Activated naive CD4-positive, alpha-beta T cell treated with anti-CD3 and anti-CD28 coated beads for 36 hours (primary cell): ENCODE measurements at places on chromosomes 7 and 10.

GRCh38 chr10:126584836-126585235 is 85.7 kb downstream of the C10orf90 start:
- no peak for DNase-seq

DNA sequence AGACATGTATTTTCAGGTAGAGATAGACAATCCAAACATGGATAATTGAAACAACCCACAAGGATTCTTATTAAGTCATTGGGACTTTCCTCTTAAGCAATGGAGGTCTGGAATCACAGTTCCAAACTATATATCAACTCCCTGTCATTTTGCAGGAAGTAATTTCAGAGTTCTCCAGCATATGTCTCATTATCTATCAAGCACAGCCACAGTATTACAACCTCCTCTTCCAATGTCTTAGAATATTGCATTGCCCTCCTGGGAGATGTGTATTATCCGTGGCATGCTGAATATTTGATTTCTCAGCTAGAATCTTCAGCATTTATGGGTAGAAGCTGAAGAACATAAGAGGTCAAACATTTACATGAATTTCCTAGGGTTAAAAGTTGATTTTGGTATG is 1255.8 kb downstream of the SORCS1 start:
- DNase-seq: no peak

DNA sequence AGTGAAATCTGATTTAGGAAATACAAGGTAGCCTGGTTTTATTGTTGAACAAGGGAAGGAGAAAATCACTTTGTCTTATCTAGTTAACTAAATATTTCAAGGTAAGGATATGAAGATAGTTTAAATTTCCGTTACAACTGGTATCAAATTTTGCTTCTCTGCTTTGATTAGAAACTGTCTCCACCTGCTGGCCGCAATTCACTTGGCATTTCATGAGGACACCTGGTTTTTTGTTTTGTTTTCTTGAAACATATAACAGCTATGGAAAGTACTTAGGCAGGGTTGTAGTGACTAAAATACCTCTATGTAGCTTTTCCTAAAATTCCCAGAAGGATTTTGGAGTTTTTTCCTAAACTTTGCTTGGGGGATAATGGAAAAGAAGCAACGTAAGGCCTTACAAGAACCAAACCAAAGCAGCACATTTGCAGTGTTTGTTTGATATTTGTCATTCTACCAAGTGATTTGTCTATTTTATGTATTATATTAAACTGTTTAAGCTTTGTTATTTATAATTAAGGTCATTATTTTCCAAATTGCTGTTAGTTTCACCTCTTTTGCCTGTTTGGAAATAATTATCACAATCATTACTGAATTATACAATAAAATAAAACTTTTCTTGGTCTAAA is 73.6 kb downstream of the AHCYL2 start:
- DNase-seq: peak; percentile 82

DNA sequence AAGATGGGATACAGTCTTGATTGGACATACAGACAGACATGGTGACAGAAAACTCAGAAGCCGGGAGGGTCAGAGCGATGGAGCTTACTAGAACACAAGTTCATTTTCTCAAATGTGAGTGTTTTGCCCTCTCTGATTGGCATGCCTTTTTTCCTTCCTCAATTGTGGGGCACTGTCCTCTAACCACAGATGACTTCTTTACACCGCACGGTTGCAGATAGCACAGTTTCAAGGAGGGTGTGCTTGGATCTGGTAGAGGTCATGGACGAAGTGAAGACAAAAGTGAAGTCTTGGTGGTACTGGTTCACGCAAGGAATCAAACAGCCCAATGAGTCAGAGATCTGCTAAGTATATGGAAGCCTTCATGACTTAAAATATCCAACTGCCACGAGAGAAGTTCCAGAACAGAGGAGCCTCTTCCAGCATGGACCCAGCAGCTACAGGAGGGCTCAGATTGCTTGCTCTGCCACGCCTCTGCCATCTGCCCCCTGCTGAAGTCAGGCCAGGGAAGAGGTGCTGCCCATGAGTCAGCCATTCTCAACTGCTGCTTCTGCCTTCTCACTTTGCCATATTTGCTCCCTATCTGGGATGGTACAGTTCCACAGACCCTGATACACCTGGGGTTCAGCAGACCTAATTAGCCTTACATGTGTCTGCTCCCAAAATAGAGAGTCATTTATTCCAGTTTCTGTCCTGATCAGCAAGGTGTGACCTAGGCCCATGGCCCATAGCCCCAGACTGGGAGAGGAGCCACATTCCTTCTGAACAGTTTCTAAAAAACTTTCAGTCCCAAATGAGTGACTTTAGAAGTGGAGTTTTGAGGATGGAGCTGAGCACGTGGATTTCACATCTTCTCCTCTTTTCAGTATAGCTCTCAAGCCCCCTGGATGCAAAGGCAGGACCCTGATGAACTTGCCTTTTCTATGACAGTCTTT is 413.8 kb downstream of the KCNMA1 start:
- DNase-seq: no peak

DNA sequence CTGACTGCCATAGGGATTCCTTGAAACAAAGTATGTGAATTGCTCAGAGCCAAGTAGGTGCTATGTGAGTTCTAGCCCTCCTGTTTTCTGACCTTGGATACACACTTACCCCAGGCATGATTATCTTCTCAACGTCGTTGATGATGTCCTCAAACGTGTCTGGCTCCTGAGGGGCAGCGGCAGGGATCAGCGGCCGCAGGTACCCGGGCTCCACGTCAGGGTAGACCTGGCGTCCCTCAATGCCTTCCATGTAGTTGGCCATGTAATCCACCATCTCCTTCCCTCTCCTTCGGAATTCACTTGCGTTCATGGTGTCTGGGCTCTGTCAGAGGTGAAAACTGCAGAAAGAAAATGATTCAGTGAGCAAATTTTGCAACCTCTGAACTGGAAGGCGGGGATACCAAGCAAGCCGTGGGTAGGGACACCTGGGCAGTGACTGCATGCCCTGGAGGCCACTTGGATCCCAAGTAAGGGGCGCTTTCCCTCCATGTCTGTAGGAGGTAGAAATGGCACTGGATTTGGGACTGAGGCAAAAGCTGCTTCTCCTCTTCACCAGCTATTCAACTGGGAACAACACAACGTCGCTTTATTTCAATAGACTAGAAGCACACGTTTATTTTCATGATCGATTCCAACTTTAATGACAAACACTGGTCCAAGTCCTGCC is 21.3 kb downstream of the DDC start:
- no peak for DNase-seq

- DNase-seq: no peak
Measured at GRCh38 chr7:341841-342638, 52.1 kb downstream of the FOXL3 start.

- DNase-seq: no peak
Measured at GRCh38 chr10:24462889-24463552, 254.1 kb downstream of the KIAA1217 start.

- no peak for DNase-seq
Measured at GRCh38 chr7:138257459-138258196, 181.4 kb downstream of the AKR1D1 start.

DNA sequence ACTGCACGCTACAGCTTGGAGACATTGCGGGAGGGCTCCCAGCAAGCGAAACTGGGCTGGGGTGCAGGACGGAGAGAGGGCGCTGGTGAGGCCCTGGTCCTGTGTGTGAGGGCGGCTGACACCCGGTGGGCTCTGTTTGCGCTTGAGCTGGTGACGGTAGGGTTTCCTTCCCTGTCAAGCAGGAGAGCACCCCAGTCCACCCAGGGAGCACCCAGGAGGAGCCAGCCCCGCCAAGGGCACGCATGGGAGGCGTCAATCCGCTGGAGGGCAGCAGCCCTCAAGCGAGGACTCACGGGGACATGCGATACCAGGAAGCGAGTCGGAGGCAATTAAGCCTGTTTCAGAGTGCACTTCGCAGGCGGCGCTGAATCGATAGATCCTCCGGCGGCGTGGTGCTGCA is 109.4 kb downstream of the MAD1L1 start:
- no peak for DNase-seq

GRCh38 chr10:88647061-88647615 is 17.1 kb upstream of the LIPF start:
- DNase-seq: no peak

DNA sequence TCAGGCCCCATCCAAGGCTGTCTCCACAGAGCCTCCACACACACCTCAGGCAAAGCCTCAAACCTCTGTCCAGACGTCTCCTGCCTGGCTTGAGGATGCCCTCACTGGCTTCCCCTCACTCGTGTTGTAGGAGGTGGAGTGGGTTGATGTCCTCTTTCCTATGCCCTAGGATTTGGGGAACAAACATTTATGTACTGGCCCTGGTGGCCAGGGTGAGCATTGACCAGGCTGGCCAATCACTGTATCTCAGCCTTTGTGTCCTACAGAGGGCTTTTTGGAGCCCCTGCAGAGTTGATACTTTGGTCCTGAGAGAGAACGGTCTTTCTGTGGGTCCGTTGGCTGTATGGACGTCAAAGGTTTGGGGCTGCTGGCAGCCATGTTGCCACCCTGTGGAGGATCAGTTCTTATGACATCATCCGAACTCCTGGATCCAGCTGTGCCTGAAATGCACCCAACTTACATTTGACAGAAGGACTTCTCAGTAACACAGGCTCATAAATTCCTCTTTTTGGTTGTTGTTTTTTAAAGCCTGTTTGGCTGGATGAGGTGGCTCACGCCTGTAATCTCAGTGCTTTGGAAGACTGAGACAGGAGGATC is 2.3 kb upstream of the GRID2IP start:
- DNase-seq: no peak

DNA sequence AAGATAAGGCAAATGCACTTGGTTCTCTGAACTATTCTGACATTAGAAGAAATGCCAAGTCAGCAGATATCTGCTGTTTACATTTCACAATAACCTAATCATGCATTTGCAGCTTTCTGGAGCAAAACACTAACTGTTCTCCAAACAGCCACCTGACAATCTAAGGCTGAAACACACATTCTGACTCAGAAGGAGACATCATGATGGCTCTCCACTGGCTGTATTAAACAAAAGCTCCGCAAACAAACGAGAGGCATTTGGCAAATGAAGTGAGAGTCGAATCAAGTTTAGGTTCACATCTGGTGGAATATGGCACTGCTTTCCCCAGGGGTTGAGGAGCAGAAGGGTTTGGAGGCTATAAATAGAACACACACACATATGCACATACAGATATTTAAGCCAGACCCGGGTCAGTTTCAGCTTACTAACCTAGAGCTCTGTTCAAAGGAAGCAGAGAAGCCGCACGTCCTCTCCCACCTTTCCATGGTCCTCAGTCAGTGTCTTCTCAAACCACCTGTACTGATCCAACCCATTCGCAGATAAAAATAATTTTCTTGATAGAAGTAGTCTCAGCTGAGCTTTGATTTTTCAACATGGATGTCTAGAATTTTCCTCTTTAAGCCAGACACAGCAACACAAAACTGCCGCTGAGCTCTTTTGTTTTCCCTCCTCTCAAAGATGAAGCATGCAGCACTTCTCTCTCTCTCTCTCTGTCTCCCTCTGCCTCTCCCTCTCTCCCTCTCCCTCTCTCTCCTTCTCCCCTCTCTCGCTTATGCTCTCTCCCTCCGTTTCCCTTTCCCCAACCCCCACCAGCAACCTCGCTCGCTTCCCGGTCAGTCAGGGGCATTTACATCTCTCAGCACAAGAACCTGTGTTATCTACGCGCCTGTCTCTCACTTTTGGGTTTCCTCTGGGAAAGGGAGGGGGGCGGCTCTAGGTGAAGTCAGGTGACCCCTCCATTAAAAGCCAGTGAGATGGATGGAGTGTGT is 682.8 kb downstream of the MAGI2 start:
- no peak for DNase-seq

DNA sequence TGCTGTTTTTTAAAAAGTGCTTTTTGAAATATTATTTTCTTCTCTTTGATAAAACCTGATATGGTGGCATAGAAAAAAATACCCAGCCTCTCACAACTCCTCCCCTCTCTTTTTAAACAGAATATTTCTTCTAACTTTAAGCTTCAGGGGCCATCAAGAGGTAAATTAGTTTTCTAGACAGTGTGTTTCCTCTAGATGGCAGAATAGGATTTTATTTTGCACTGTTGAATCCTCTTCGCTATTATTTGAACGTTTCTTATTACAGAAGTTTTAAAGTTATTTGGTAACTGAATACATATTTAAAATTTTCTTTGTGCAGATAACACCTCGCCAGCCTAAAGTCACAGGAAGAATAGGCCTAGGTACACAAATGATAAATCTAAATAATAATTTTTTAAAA is 30.3 kb downstream of the ARL5B start:
- DNase-seq: no peak

GRCh38 chr10:112819231-112819630 is 130.8 kb upstream of the TCF7L2 start:
- DNase-seq: no peak

DNA sequence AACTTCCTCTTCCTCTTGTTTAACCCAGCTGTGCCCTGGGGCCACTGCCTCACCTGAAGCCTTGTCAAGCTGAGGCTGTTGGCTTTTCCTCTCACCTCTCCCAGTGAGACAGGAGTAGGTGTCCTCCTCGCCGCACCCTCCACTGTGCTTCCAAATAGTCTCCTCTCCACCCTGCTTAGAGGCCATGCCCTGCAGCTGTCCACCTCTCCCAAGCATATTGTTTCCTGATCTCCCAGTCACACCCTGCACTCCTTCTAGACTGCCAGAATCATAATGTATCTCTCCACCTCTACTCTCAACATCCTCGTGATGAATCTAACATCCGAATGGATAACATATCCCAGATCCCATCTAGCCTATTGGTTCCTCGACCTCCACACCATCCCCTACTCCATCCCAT is 196.3 kb upstream of the GHITM start:
- DNase-seq: no peak

DNA sequence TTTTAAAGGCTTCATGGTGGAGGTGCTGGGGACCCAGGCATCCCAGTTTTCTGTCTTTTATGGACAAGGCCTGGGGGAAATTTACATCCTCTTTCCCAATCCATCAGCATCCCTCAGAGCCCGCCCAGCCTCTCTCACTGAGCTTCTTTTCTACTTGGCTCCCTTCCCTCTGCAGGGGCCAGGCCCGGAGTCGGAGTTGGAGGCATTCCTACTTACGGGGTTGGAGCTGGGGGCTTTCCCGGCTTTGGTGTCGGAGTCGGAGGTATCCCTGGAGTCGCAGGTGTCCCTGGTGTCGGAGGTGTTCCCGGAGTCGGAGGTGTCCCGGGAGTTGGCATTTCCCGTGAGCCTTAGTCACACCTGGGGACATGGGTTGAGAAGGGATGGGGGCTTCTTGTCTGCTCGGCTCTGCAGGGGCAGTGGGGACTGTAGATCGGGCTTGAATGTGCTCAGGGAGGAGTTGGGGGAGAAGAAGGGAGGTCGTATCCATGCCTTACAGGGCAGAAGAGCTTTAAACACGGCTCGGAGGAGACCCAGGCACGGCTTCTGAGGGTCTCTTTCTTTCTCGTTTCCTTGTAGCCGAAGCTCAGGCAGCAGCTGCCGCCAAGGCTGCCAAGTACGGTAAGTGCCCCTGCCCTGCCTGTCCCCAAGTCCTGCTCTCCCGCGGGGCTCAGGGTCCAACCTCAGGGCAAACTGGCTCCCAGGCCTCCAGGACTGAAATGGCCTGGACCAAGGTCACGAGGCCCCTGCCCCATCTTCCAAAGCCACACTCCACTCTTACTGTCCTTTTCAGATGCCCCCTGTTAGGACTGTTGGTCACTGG is 27.3 kb upstream of the LIMK1 start:
- no peak for DNase-seq

DNA sequence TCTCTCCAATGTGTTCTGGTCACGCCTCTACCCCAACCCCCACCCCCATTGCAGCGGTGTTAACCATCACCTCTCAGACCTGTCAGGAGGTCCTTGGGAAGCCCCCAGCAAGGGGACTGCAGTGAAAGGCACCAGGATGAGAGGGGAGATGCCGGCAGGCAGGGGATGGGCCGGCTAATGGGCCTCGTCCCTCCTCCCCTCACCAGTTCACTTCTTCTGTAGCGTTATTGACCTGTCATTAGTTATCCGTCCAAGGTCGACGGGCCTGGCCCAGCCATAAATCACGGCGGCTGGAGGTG is 18.8 kb downstream of the POLL start:
- no peak for DNase-seq

GRCh38 chr7:132609906-132610520 is 33.7 kb upstream of the PLXNA4 start:
- no peak for DNase-seq
